COLO829 (cell line): ENCODE measurements at places on chromosomes 11 and 22.

GRCh38 chr22:44590291-44590690 is 92.3 kb upstream of the RTL6 start:
- DNase-seq, result no peak

- DNase-seq, result no peak
These were observed 51.7 kb downstream of the CHRDL2 start for GRCh38 chr11:74679513-74679865.

DNA sequence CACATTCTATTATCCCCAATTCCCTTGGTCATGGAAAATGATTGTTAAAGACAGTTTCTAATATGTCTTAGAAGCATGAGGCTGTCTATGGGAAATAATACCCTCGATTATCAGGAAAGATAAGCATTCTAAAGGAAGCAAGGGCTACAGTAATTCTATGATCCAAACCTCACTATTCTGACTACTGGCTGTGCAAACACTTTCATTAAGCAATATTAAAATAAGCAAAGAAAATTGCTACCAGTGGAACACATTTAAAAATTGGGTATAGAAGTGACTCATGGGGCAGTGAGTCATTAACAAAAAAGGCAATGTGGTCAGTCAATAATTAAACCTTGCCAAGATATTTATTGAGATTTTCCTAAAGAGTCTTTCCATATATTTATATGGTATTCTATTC is 1415.2 kb upstream of the TENM4 start:
- DNase-seq, result no peak

GRCh38 chr11:63375434-63375833 is 5.8 kb downstream of the SLC22A9 start:
- DNase-seq, result no peak

- DNase-seq, result no peak
These were observed 11.9 kb downstream of the C22orf31 start for GRCh38 chr22:29049655-29050263.

DNA sequence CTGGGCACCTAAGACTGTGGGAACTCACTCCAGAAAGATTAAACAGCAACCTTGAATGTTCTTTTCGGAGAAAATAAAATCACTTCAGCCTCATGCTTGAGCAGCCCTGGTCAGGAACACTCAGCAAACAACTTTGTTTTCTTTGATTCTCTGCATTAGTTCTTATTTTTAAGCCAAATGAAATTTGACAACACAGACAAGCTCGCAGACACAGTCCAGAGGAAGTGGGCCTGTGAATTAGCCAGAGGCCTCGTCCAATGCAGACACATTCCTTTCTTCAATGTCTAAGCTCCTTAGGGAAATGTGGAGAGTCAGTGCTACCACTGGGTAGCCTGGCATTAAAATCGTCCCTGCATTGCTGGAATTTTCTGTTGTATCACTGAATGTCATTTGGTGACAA is 62.9 kb upstream of the CSNK2A3 start:
- no peak for DNase-seq

DNA sequence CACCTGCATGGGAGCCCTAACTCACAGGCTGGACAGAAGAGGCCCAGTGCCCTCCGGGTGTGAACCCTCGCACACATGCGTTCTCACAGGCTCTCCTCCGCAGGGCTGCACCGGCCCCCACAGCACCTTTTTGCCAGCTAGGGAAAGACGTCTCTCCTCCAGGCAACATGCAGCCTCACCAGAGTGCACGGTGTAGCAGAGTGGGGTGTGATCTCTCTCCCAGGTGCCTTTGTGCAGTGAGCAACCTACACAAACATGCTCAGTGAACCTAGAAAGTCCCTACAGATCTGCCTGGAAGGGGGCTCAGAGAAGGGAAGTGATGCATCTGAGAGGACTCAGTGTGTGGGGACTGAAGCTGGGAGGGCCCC is 3.7 kb upstream of the CARNS1 start:
- no peak for DNase-seq

GRCh38 chr11:65003282-65003681 is 6.5 kb upstream of the BATF2 start:
- no peak for DNase-seq

GRCh38 chr11:82930734-82931133 is 29.2 kb downstream of the DDIAS start:
- no peak for DNase-seq

DNA sequence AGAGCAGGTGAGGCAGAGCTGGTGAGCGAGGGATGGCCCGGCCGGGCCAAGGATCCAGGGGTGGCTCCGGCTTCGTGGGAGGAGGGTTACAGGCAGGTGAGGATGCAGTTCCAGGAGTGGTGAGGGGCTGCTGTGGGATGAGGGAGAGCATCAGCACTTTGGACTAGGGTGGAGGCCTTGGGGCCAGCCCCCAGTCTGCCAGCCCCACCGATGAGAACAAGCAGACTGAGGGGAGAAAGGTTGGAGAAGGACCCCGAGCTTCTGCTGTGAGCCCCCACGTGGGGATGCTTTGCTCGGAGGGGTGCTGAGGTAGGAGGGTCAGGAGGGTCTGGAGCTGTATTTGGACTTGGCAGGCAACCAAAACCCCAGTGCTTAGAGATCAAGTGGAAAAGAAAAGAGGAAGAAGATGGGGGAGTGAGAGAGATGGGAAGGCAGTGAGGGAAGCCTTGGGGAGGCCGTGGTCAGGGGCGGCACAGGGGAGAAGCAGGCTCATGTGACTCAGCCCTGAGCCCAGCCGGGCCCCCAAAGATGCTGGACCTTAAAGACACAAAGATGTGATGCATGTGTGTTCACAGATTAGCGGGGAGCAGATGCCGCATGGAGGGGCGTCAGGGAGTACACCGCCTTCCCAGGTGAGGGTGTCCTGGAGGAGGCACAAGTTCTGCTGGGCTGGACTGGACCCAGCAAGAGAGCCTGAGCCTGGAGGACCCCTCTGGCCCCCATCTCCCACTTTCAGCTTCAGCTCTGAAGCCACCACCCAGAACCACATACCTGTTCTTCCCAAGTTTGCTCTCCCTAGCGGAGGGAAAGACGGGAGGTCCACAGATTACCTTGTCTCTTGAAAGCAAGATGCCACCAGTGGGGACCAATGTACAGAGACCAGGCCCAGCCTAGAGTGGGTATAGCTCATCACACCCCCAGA is 91.3 kb downstream of the CDKN1C start:
- DNase-seq, result no peak

- no peak for DNase-seq
These were observed 13.9 kb downstream of the TMEM184B start for GRCh38 chr22:38258895-38259294.

GRCh38 chr11:70862093-70862492 is 390.3 kb downstream of the SHANK2 start:
- no peak for DNase-seq
